Activated T-helper 2 cell treated with anti-CD3 and anti-CD28 coated beads, Interferon-gamma antibody, Interleukin-2, Interleukin-4, amounts not matched to agents 10 μg/mL and 5 μg/mL and 100 μg/mL, durations not matched to agents 14 hours and 24 hours and 36 hours (primary cell): ENCODE measurements at places on chromosomes 13 and 19.

GRCh38 chr13:49308097-49308875 lies 60.6 kb downstream of the CDADC1 start:
- no peak for DNase-seq

GRCh38 chr19:58054901-58055874 lies 3.9 kb upstream of the ZNF135 start:
- no peak for DNase-seq

DNA sequence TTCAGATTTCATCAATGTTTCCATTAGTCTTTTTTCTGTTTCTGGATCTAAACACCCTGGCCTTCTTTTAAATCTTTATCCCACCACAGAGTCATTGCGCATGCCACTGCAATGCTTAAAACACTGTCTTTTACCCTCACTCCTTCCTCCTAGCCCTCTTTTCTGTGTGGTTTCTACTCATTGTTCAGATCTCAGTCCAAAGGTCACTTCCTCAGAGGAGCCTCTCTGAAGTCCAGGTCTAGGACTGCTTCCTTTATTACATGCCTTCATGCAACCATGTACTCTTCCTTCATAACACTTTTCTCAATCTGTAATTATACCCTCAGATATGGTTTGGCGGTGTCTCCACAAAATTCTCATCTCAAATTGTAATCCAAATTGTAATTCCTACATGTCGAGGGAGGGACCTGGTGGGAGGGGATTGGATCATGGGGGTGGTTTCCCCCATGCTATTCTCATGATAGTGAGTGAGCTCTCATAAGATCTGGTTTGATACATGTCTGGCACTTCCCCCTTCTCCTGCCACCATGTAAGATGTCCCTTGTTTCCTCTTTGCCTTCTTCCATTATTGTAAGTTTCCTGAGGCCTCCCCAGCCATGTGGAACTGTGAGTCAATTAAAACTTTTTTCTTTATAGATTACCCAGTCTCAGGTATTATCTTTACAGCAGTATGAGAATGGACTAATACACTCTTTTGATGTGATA lies 808.9 kb downstream of the DIAPH3 start:
- DNase-seq = no peak

GRCh38 chr19:8244442-8244841 lies 35.3 kb downstream of the CERS4 start:
- no peak for DNase-seq

DNA sequence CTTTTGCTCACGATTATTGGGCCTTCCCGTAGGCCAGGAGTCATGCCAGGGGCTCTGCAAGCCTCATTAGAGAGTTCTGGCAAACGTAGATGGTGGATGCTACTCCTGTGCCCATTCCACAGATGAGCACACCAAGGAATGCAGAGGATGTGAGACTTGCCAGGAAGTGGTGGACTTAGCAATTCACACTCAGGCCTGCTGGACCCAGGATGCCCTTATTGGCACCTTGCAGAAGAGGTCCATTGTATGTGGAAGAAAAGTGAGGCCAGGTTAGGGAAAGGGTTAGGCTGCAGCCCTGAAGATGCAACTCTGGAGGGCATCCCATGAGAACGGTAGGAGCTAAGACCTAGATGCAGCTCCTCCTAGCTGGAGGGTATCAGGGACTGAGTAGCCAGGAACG lies 5.9 kb downstream of the UNC13A start:
- no peak for DNase-seq

DNA sequence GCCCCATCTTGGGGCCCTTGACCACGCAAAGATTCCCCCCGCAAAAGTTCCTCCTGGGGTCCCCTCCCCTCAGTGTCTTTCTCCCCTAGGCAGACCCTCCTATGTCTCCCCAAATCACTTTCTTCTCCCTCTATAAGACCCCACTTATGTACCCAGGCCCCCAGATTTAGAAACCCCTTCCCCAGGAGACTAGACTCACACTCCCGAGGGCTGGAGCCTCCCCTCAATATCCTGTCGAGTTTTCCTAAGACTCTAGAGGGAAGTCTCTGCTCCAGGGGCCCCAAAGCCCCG lies 1.4 kb downstream of the SLC1A5 start:
- DNase-seq = no peak

DNA sequence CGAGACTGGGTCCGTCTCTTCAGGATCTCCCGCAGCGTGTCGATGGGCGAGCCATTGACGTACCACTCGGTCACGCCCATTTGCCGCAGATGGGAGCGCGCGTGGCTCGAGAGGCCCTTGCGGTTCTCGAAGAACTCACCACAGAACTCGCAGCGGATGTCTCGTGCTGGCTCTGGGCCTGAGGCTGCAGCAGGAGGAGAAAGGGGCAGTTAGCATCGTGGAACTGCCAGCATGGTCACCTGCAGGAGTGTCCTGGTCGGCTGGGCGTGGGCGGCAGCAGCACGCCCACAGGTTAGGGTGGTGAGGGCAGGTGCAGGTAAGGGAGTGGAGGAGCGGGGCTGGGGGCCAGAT lies 8.5 kb upstream of the AKAP8L start:
- no peak for DNase-seq

GRCh38 chr19:56491399-56491798 lies 14.3 kb upstream of the ZNF667 start:
- DNase-seq = no peak

DNA sequence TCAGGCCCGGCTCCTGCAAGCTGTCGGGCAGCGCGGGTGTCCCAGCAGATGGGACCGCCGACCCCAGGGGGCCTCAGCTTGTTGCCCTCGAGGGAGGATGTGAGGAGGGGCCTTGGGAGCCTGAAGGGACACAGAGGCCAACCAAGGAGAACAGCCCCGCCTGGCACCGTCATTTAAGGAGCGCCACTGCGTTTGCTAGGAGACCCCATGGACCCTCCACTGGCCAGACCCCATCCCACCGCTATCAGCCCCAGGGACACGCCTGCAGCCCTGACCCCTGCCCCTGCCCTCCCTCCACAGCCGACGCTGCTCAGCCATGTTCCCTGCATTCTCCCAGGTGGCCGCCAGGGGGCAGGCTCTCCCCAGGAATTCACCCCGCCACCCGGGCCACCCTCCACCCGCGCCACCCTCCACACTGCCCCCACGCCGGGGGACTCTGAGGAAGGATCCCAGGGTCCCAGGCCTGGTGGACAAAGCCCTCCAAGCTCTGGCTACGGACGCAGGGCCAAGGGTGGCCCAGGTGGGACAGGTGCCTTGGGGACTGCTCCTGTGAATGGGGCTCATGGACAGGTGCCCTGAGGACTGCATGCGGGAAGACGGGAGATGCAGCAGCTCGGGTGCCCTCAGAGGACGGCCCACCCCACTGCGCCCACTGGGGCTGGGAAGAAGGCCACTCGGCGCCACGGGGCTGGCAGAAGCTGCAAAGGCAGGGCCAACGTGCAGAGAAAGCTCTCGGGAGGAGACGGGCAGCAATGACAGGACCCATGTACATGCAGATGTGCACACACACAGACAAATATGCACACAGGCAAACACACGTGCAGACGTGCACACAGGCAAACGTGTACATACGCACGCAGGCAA lies 34.4 kb downstream of the PIP5K1C start:
- DNase-seq = peak; percentile 63

DNA sequence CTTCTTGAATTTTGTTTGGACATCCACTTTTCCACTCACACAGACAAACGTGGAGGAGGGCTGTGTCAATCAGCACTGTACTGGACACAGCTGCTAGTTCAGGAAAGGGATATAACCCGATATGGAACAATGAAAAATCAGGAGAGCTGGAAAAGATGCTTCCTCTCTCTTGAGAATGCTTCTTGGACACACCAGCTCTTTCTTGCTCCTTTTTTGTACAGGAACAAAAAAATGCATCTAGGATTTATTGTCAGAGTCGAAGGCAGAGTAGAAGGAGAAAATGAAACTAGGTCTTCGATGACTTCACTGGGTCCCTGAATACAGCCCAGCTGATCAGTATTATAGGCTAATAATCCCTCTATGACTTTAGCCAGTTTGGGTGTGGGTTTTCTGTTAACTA lies 62.2 kb downstream of the PEG3 start:
- no peak for DNase-seq

GRCh38 chr19:575527-576506 lies 3.4 kb downstream of the BSG start:
- DNase-seq = no peak

DNA sequence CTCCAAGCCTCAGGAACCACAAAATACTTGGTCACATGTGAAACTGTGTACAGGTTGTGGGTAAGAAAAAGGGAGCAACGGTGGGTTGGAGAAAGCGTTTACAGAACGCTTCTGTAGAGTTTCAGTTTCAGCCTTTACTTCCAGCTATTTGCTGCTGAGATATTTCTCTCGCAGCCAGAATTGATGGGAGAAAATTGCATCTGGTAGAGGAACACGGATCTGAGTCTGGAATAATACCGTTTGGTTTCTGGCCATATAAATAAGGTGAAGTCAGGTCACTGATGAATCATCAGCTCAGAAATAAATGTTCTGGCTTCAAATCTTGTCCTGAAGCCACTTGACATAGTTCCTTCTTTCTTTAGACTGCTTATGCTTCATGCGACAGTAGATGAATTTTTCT lies 20.3 kb upstream of the RFC3 start:
- no peak for DNase-seq

DNA sequence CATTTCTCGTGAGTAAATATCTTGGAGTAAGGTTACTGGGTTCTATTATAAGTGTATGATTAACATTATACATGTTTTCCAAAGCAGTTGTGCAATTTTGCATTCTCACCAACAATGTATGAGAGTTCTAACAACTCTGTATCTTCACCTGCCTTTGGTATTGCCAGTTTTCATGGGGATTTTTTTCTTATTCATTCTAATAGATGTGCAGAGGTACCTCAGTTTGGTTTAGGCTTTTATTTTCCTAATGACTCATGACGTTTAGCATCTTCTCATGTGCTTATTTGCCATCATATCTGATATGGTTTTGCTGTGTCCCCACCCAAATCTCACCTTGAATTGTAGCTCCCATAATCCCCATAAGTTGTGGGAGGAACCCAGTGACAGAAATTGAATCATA lies 7.7 kb upstream of the NUDT15 start:
- DNase-seq = no peak

- DNase-seq = no peak
Observed at GRCh38 chr13:105147461-105147860, 1388.0 kb downstream of the EFNB2 start.

DNA sequence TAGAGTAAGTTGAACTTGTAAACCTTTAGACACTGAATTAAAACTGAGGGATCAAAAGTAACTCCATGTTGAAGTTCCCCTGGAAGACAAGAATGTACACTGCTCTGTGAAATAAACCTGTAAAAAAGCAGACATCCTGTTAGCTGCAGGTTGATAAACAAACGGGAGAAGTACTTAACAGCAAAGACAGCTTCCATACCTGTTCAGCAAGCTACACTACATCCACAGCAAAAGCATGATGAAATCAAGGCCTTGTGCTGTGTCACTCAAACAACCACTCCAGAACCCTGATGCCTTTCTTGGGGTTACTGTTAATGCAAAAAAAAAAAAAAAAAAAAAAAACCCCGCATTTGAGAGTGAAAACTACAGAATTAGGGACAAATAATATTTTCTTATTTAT lies 20.8 kb downstream of the ANKRD10 start:
- DNase-seq = no peak

DNA sequence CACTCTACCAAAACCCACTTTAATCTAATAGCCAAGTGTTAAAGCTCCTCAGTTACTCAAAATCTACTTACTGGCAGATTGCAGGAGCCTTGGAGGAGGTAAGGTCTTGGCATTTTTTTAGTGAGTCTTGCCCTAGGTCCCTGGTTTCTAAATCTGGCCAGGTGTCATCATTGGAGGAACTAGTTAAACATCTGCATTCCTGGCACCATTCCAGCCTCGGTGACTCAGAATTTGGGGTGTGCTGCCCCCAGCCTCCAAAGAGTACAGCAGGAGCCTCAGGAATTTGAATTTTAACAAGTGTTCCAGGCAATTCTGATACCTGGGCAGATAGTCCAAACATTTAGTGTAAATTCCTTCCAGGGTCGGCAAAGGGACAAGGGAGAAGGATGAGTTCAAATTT lies 37.4 kb downstream of the KLF5 start:
- DNase-seq = no peak

DNA sequence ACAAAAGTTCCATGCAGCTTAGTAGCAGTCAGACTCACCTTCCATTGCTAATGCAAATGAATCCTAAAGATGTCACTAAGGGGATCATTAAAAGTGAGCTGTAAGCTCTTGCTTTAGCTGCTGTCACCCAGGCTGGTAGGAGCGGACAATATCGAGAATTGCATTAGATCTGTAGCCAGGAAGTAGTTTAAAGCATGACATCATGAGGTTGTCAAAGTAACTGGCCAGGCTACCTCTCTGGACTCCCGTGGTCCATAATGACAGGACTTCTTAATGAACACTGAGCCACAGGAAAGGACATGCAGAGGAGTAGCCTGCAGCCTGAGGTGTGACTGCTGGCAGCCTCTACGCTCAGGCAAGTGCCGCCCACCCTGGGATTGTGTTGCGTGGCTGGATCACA lies 522.3 kb upstream of the NBEA start:
- DNase-seq = no peak

DNA sequence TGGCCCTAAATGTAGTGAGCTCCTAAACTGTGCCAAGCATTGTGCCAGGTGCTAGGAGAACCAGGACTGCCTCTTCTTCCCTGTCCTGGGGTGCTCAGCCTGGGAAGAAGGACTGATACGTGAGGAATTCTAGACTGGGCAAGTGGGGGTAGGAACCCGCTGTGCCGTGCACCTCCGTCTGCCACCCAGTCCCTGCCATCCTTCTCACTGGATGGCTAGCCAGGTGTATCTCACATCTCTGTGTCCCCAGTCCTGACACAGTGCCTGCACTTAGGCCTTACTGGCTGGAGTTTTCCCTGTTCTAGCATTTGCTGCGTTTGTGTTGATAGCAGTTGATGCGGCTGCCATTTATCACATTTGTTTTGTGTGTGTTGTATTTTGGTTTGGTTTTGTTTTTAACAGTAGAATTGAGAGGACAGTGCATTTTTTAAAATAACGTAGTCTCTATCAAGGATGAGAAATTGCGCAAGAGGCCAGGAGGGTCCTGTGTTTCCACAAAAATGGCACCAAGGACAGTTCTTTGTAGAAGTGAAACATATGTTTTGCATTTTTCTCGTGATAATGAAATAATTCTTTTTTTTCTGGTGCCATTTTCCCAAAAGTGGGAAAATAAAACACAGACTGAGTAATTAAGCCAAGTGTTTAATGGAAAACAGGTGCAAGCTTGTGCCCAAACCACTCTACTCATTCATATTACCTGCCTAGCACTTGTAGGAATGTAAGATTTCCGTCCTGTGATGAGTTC lies 4.7 kb upstream of the GPR183 start:
- DNase-seq = no peak

DNA sequence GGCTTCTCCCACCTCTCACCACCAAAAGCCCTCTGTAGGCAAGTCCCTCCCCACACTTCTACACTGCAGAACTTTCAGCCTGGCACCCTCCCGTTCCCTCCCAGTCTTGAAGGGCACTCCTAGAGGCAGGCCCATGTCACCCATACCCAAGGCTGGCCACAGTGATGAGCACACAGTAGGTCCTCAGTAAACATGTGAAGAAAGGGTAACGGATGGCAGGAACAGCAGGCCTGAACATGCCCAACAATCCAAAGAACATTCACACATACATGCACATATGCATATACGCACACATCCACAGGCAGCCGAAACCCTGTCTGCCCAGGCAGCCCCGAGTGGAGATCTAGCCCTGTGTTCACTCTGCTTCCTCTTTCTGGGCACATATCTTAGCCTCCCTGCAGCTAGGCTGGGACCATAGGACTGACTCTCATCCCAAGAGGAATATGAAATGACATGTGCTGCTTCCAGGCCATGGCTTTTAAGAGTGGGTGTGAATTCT lies 55.2 kb downstream of the CEBPG start:
- no peak for DNase-seq

- no peak for DNase-seq
Observed at GRCh38 chr19:55027472-55028337, 10.4 kb downstream of the GP6 start.

- no peak for DNase-seq
Observed at GRCh38 chr13:31198519-31198918, 1.3 kb upstream of the B3GLCT start.
